ENCODE measurements at places on chromosomes 7 and 10.

DNA sequence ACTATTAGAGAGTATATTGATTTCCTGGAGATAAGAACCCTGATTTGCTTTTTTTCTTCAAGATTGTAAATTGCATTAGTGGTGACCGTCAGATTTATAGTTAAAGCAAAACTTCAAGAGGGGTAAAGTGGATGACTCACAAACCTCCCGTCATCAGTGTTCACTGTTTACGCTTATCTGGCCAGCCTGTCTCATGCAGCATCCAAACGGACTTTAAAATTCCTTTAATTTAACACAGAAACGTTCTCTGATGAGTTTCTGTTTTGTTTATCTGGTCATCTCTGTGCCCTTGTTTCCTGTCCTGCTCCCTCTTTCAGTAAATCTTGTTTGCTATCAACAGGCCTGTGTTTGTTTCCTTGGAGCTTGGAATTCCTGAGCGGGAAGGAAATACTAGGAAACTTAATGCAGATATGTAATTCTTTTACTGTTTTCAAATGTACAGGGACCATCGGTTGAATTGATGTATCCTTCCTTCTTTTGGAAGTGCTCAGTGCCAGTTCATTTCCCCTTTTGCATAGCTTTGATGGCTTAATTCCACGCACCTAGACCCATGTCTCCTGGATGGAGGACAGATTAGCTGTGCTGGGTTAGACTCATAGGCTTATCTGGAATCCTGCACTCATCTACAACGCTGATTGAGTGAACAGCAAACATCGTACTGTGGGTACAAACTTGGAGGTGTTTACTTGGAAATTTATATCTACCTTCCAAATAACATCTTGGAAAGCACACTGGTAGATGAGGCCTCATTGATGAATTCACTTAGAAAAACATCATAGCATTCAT lies 21.3 kb downstream of the PTPRE start:
- DNase-seq = no peak

- DNase-seq = no peak
Observed at GRCh38 chr7:3733541-3734140, 432.6 kb downstream of the SDK1 start.

GRCh38 chr10:83333566-83333965 lies 805.7 kb upstream of the GHITM start:
- no peak for DNase-seq

GRCh38 chr7:109343678-109344077 lies 774.0 kb downstream of the DNAJB9 start:
- DNase-seq = no peak

DNA sequence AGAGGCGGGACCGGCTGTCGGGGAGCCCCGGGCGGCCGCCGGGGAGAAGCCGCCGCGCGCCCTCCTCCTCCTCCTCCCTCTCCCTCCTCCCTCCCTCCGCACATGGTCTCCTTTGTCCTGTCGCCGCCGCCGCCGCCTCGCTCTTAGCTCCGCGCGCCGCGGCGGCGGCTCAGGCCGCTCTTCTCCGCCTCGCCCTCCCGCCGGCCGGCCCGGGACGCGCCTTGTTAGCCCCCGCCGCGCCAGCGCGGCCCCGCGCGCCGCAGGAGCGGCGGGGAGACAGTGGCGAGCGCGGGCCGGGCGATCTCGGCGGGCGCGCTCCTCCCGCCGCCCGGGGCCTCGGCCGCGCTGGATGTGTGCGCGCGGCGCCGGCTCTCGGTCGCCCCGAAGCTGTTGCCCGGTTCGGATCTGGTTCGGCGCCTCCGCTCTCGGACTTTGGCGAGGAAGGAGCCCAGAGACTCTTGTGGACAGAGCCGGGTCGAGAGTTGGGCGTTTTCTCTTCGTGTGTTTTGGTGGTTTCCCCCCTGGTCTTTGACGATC lies 437.4 kb upstream of the GALNT17 start:
- no peak for DNase-seq

GRCh38 chr10:8444630-8445029 lies 390.1 kb downstream of the GATA3 start:
- no peak for DNase-seq

- no peak for DNase-seq
Observed at GRCh38 chr7:6332386-6332785, 60.0 kb upstream of the CYTH3 start.

GRCh38 chr10:103805781-103806180 lies 49.6 kb downstream of the SH3PXD2A start:
- DNase-seq = no peak

GRCh38 chr7:4951903-4952636 lies 6.9 kb downstream of the MMD2 start:
- no peak for DNase-seq

- no peak for DNase-seq
Observed at GRCh38 chr7:133735222-133735621, 391.9 kb upstream of the LRGUK start.

DNA sequence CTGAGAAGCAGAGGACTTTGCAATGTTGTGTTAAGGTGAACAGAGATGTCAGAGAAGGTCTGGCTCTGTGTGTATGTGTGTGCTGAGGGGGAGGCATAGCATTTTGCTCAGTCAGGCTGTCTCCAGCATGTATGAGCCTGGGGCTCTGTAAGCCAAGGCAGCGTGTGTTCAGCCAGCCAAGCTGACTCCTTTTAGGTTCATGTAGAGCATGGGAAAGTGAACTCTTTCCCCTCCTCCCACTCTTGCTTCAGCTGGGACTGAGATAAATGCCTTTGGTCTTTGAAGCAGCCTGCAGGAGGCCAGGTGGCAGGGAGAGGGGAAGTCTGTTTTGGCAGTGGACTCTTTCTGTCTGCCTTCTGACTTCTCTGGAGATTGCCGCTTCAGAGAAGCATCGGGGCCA lies 3.8 kb downstream of the SFXN2 start:
- no peak for DNase-seq

- DNase-seq = no peak
Observed at GRCh38 chr10:108765794-108766193, 1157.5 kb downstream of the XPNPEP1 start.

DNA sequence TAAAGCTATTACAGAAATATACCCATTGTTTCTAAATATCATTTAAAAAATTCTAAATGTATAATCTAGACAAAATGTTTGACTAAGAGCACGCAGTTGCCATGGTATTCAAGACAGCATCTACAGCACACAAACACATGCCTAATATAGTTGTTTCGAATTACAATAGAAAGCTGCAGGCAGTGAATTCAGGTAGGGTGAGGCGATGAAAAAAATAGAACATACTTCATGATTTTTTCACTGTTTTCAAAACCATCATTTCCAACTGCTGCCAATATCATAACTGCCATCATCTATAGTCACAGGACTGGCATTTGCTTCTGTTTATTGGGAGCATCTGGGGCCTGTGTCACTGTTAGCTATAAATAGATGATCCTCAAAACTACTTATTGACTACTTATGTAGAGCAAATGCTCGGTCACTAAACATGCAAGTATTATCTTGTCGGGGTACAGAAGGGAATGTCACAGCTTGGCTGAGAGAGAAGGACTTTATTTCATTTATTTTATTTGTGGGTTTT lies 34.4 kb upstream of the OTUD1 start:
- no peak for DNase-seq

DNA sequence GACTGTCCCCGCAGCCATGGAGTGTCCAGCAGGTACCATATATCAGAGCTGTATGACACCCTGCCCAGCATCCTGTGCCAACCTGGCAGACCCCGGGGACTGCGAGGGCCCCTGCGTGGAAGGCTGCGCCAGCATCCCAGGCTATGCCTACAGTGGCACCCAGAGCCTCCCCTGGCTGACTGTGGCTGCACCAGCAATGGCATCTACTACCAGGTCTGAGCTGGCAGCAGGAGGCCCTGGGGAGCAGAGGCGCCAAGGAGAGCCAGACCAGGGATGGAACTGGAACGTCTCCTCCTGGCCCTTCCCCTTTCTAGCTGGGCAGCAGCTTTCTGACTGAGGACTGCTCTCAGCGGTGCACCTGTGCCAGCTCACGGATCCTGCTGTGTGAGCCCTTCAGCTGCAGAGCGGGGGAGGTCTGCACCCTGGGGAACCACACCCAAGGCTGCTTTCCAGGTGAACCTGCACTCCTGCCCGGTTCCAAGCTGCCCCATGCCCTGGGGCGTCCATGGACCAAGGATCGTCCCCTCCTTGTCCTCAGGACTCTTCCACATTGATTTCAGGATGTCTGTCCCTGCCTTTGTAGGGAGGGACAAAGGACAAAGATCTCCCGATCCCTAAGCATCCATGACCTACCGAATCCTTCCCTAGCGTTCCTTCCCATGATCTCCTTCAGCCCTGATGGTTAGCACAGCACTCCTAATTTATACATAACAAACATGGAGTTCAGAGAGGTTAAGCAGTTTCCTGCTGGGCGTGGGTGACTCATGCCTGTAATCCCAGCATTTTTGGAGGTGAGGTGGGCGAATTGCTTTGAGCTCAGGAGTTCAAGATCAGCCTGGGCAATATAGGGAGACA lies 33.3 kb downstream of the EPHB4 start:
- no peak for DNase-seq

- no peak for DNase-seq
Observed at GRCh38 chr10:48187713-48188485, 86.6 kb downstream of the FRMPD2 start.

DNA sequence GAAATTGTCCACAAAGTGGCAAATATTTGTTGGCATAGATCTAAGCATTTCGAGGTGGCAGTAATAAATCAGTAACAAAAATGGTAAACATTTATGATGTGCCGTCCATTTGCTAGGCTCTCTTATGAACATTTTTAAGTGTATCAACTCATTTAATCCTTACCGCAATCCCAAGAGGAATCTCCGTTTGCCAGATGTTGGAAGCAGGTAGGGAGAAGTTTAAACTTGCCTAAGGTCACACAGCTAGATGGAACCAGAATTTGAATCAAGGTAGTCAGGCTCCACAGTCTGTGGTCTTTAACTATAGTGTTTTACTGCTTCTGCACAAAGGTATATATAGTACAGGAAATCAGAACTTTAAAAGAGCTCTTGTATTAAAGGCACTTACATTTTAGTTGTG lies 2.6 kb downstream of the MKLN1 start:
- no peak for DNase-seq

- DNase-seq = no peak
Observed at GRCh38 chr10:102393411-102394078, 2.0 kb upstream of the NFKB2 start.

DNA sequence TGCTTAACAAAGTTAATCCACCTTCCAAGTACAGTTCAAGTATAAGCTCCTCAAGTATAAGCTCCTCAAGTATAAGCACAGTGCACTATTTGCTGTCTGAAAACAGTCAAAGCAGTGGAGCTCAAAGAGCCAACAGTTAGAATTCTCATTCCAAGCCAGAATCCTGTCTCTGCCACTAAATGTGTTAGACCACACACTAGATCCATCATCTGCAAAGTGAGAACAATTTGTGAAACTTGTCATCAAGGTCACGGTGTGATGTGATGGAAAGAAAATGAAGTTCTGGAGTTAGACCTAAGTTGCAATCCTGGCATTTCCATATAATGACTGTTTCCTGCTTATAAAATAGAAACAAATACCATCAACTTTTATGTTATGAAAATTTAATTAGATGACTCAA lies 602.5 kb downstream of the TNS3 start:
- DNase-seq = peak; percentile 64

DNA sequence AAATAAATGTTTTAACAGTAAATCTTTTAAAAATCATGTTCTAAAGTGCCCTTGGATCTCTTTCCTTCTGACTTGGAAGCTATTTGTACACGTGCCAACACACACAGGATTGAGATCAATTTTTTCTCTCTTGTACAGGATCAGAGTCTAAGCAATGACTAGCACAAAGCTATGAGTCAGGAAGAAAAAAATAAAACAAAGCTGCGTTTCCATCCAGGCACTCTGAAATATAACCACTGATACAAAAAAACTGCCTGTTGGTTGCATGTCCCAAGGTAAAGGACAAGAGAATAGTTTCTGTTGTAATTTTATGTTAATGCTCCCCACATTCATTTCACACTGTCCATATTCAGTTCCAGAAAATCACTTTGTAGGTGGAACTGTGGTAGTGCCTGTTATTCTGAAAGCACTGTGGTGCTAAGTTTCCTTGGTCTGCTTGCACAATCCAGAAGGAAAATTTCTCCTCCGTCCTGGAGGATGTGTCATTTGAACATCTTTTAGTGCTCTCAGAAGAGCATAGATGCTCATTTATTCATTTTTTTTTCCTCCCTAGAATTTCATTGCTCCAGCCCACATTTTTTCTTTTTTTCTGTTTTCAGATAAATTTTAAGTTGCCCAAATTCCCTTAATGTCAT lies 113.4 kb downstream of the PLXDC2 start:
- peak; percentile 57 for DNase-seq

- no peak for DNase-seq
Observed at GRCh38 chr7:23438171-23438570, 32.1 kb downstream of the IGF2BP3 start.

GRCh38 chr10:29595636-29596225 lies 39.0 kb downstream of the SVIL start:
- DNase-seq = no peak

- no peak for DNase-seq
Observed at GRCh38 chr10:109875828-109876821, 47.2 kb downstream of the XPNPEP1 start.

DNA sequence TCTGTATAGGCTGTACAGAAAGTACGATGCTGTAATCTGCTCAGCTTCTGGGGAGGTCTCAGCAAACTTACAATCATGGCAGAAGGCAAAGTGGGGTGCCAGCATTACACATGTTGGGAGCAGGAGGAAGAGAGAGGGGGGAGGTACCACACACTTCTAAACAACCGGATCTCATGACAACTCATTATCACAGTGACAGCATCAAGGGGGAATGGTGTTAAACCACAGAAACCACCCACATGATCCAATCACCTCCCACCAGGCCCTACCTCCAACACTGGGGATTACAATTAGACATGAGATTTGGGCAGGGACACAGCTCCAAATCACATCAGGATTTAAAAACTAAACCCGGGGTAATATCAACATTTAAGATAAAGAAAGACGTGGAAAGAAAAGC lies 468.8 kb upstream of the AUTS2 start:
- no peak for DNase-seq

DNA sequence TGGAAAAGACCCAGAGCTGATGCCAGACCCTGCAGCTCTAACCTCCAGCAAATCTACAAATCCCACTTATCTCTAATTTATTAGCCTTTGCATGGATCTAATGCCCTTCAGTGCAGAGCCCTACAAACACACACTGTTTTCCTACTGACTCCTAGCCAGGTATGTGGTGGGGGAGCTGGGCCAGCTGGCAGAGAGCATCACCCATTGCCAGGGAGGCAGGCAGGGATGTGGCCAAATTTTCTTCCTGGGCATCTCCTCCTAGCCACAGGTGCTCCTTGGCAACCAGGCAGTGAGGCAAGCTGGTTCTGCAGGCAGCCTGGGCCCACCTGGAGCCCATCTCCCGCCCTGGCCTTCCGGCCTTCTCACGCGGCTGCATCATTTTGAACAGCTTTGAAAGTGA lies 55.9 kb upstream of the EMX2 start:
- DNase-seq = no peak

- DNase-seq = no peak
Observed at GRCh38 chr7:152129682-152130081, 104.2 kb downstream of the GALNT11 start.

- no peak for DNase-seq
Observed at GRCh38 chr10:82310839-82311238, 435.8 kb downstream of the NRG3 start.

- DNase-seq = no peak
Observed at GRCh38 chr7:112423987-112424386, 26.3 kb upstream of the IFRD1 start.

Measured in fibroblast of skin of left biceps (primary cell).